Chondrocyte (in vitro differentiated cells): ENCODE measurements at places on chromosomes 12 and 14.

GRCh38 chr12:88579601-88580050, 645 bp downstream of the KITLG start:
- peak overlapping the region; percentile 90 for H3K27ac ChIP-seq
- no peak for DNase-seq
- H3K4me3 ChIP-seq, result peak overlapping the region; percentile 98
- no peaks in the 10 kb centered on the region for H3K36me3 ChIP-seq
- no peaks in the 10 kb centered on the region for H3K27me3 ChIP-seq

DNA sequence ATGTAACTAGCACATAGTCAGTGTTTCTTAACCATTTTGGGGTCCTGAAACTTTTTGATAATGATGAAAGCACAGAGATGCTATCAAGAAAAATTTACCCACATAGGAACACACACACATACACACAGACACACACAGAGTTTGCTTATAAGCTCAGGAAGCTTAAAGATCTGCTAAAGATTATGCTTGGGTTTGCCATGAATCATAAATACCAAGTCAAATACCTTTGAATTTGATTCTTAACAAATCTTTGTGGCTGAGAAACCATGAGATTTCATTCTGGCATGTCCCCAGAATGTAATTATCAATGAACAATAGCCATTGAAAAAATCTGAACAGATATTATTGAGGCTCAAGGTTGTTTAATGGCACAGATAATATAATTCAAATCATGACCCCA, 89.2 kb downstream of the NTS start:
- no peaks in the 10 kb centered on the region for H3K36me3 ChIP-seq
- no peaks in the 10 kb centered on the region for H3K4me1 ChIP-seq
- H3K27me3 ChIP-seq, result no peaks in the 10 kb centered on the region
- H3K27ac ChIP-seq, result no peak overlapping the region
- DNase-seq, result no peak
- H3K4me3 ChIP-seq, result no peak overlapping the region

GRCh38 chr14:73342670-73343069, 105.4 kb downstream of the PAPLN start:
- no peaks in the 10 kb centered on the region for H3K4me1 ChIP-seq
- no peak overlapping the region for H3K4me3 ChIP-seq
- H3K36me3 ChIP-seq, result no peaks in the 10 kb centered on the region

DNA sequence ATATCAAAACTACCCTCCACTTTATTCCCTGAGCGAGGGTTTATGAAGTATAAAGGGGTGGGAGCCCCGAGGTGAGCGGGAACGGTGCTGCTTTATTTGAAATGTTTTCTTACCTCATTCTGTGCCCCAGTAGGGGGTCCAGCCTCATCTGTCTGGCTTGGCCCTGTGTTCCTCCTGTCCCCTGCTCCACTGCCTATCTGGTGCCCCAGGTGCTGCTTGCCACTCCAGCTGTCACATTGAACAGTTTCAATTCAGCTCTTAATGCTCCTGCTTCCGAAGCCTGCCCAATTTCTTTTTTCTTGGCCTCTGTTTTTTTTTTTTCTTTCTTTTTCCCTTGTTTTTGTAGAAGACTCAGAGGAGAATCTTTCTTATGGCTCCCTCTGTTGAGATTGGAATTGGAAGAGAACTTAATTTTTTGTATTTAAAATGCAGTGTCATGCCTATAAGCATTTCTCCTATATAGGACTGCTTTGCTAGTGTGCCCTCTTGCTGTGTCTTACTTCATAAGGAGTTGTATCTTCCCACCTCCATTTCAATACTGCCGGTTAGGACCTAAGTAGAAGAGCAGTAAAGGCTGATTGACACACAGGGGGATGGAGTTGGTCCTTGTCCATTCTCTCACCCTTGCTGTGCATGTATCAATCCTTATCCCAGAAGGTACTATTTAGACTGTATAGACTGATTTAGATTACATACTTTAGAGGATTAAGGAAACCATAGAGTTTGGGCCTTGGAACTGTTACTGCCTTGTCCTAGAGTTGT, 2.3 kb downstream of the ATXN7L3B start:
- H3K27me3 ChIP-seq, result no peaks in the 10 kb centered on the region
- H3K4me1 ChIP-seq, result peaks cover 49% of the 10 kb centered on the region
- peaks cover 29% of the 10 kb centered on the region for H3K36me3 ChIP-seq

DNA sequence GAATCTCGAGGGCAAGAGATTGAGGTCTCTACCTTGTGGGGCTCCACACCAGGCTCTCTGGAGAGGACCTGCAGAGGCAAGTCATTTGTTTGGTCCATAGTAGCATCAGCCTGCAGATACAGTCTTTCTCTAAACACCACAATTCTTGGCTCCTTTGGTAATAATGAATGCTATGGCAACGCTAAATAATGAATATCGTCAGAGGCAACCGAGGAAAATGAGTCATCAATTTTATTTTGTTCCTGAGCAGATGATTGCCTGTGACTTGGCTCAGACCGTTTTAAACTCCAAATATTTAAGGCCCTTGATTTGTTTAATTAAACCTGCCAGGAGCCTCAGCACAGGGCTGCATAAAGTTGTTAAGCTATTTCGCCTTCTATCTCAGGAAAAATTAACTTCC, 924.1 kb upstream of the TMEM132C start:
- no peak for DNase-seq
- no peaks in the 10 kb centered on the region for H3K36me3 ChIP-seq
- H3K27ac ChIP-seq, result no peak overlapping the region
- no peak overlapping the region for H3K4me3 ChIP-seq

DNA sequence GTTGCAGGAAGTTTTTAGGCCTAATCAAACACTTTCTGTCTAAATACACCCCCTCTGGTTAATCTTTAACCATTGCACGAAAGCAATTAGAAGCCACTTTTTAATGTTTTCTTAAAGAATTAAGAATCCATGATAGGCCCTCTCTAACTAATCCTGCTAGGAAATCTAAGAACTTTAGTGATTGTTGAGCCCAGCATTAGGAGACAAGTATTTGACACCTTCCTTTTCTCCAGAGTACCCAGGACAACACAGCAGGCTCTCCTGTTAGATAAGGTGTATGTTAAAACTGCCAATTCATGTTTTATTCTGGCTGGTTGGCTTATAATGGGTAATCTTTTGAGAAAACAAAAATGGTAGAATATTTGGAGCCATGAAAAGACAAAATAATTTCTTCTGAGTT, 95.0 kb downstream of the ALX1 start:
- no peak for DNase-seq
- H3K27me3 ChIP-seq, result no peaks in the 10 kb centered on the region
- no peak overlapping the region for H3K27ac ChIP-seq
- H3K4me1 ChIP-seq, result peaks cover 2% of the 10 kb centered on the region

- H3K27me3 ChIP-seq, result no peaks in the 10 kb centered on the region
- no peak for DNase-seq
- H3K36me3 ChIP-seq, result peaks cover 5% of the 10 kb centered on the region
- no peak overlapping the region for H3K4me3 ChIP-seq
These were observed 26.3 kb downstream of the CMA1 start for GRCh38 chr14:24481622-24482324.

DNA sequence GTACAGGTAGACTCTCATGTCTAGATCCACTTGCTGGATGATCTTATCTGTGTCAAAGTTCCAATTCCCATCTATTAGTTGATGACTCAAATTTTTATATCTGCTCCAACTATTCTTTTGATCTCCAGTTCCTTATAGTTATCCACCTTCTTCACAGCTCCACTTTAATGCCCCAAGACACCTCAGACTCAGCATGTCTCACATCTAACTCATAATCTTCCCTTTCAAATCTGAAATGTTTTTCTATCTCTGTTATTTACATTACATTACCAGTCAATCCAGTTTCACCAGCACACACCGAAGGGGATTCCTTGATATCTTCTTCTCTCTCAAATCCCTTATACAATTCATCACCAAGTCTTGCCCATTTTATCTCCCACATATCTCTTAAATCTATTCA, 3.7 kb upstream of the METAP2 start:
- H3K36me3 ChIP-seq, result peaks cover 2% of the 10 kb centered on the region
- H3K27ac ChIP-seq, result no peak overlapping the region
- DNase-seq, result no peak
- no peak overlapping the region for H3K4me3 ChIP-seq

GRCh38 chr12:19792028-19792427, 352.7 kb downstream of the AEBP2 start:
- peaks cover 9% of the 10 kb centered on the region for H3K4me1 ChIP-seq
- no peak for DNase-seq
- no peak overlapping the region for H3K27ac ChIP-seq
- no peak overlapping the region for H3K4me3 ChIP-seq
- H3K36me3 ChIP-seq, result peaks cover 4% of the 10 kb centered on the region

DNA sequence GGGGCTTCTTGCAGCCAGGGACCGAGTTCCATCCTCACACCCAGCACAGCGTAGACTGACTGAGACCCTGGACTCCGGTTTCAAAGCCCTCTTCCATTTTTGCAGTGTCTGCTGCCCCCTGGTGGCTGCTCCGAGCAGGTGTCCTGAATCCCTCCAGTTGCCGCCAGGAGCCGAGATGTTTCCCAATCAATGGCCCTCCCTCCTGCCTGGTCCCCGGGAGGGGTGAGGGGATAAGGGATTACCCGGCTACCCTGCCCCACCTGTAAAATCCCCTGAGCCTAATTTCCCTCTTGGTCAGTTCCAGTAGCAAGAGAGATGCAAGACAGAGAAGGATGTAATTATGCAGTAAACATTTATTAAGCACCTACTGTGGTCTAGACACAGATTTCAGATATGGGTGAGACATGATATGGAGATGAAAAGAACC, 55.0 kb downstream of the PHETA1 start:
- no peak for DNase-seq
- no peak overlapping the region for H3K27ac ChIP-seq
- H3K4me3 ChIP-seq, result no peak overlapping the region
- peaks cover 18% of the 10 kb centered on the region for H3K27me3 ChIP-seq

DNA sequence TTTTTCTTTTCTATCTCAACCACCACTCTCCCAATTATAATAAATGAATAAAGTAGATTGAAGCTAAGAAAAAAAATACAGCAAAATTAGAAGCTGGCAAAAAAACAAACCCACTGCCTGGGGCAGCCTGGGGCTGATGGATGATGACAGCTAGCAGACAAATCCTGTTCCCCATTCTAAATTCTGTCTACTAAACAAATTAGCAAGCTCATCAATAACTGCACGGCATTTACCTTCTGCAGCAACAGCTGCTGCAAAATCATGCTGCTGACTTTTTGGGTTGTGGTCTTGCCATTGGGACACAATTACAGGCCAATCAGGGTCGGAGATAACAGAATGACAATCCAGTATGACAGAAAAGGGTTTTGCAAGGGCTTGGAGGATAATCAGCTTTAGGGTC, 443.6 kb upstream of the SOX5 start:
- H3K27me3 ChIP-seq, result no peaks in the 10 kb centered on the region
- no peak overlapping the region for H3K4me3 ChIP-seq
- no peak overlapping the region for H3K27ac ChIP-seq
- no peak for DNase-seq

DNA sequence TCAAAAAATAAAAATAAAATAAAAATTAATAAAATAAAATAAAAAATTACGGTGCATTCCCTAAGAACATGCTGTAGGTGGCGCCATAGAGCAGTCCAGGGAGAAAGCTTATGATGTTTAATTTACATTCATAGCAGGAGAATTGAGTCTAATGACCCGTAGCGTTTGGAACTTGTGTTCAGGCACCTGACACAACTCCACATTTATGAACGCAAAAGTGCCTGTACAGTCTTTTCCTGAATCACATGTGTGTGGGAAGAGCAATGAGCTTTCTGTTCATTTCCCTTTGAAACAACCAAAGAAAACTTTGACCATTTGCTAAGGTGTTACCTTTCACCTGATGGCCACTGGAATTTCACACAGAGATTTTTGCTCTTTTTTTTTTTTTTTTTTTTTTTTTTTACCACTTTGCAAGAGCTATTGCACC, 60.6 kb upstream of the KCNA1 start:
- no peaks in the 10 kb centered on the region for H3K36me3 ChIP-seq
- DNase-seq, result no peak
- no peaks in the 10 kb centered on the region for H3K4me1 ChIP-seq

- no peaks in the 10 kb centered on the region for H3K27me3 ChIP-seq
- peaks cover 5% of the 10 kb centered on the region for H3K4me1 ChIP-seq
- DNase-seq, result no peak
- H3K36me3 ChIP-seq, result peaks cover 21% of the 10 kb centered on the region
These were observed 78.0 kb downstream of the PTPN21 start for GRCh38 chr14:88476825-88477224.

DNA sequence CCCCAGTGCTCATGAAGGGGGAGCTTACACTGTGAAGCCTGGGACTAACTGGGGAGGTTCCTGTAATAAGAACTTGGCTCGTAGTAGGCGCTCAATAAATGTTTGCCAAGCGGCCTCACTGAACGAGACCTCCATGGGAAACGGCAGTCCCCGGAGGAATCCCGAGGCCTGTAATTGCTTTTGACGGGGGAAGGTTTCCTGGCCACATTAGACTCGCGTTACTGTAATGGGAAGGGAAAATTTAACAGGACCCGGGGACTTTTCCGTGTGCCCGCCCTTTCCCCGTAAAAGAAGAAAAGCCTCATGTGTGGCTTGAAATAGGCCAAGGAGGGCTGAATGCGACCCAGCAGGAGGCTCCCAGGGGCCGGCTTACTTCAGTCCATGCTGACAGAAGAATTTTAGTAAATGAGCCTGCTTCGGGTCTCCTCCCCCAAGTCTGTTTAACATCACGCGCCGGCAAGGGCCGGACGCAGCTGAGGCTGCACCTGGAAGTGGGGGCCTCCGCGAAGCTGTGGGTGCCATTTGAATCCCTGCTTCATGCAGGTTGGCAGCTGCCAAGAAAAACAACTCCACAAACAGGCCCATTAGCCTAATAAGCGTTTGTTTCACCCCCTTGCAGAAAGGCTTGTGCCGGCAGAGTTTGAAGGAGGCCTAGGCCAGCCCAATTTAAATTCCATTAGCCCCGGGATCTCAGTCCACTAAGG, 39.8 kb upstream of the PWP1 start:
- H3K4me1 ChIP-seq, result peaks cover 9% of the 10 kb centered on the region
- peaks cover 24% of the 10 kb centered on the region for H3K27me3 ChIP-seq
- no peaks in the 10 kb centered on the region for H3K36me3 ChIP-seq
- H3K4me3 ChIP-seq, result peak overlapping the region; percentile 16

DNA sequence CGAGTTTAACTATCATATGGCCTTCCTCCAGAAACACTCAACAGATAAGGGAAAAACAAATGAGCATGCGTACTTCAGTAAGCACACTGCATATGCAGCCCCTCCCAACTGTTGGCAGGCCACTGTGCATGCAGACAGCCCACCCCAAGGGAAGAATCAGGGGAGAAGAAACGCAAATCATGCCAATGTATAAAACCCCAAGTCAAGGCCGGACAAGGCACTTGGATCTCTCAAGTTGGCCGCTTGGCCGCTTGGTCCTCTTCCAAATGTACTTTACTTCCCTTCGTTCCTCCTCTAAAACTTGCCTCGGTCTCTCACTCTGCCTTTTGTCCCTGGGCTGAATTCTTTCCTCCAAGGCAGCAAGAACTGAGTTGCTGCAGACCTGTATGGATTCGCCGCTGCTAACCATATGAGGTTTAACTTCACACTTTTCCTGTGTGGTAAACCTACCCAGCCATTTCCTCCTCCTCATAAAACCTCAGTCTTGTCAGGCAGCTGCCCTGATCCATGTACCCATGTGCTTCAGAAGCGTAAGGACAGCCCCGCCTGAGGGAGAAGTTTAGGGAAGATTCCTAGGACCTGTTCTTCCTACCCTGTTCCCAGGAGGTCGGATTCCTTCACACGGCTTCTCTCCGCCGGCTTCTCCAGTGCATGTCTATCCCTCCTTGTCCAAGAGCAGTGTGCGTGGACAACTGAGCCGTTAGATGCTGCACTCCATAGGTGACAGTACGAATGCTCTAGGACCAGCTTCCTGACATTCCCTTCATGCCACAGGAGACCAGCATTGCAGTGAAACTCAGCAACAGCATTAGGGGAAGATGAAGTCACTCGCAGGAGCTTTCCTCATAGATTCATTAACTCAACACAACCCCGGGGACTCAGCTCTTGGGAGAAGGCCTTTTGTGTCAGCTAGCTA, 188.0 kb downstream of the MON2 start:
- no peaks in the 10 kb centered on the region for H3K27me3 ChIP-seq
- peaks cover 10% of the 10 kb centered on the region for H3K4me1 ChIP-seq
- peaks cover 10% of the 10 kb centered on the region for H3K36me3 ChIP-seq
- no peak for DNase-seq
- no peak overlapping the region for H3K4me3 ChIP-seq
- no peak overlapping the region for H3K27ac ChIP-seq
